Activated CD4-positive, alpha-beta T cell treated with anti-CD3 and anti-CD28 coated beads, Interleukin-2, Interleukin-6, amounts not matched to agents 100 ng/mL and 50 ng/mL, durations not matched to agents 16 hours and 8 hours (primary cell): ENCODE measurements at places on chromosomes 2 and 18.

DNA sequence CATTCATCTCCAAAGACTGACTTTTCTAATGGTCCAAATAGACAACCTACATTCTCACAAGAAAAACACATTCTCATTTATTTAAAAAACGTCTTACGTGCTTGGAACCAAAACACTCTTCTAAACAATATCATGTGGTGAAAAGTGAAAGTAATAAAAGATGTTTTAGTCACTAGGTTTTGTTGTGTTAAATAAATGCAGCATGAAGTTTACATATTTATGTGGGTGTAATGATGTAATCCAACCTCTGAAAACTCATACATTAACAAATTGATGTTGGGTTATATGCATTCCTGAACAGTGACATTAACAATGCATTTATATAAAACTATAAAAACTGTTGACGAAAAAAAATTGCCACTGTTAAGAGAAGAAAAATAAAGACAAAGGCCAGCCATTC lies 55.1 kb upstream of the ACVR2A start:
- DNase-seq: no peak

DNA sequence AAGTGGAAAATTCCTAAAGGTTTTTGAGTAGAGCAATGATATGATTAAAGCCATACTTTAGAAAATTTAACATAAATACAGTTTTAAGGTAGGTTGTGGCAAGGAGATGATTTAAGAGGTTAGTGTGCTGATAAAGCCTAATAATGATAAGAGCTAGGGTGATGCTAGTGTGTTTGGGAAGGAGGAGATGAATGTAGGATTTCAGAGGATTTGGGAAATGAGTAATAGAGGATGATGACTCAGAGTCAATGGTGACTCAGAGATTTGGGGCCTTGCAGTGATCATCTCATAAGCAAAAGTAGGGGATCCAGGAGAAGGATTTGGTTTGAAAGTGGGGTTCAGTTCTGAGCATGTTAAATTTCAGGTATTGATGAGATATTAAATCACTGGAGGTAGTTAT lies 23.3 kb downstream of the STAMBP start:
- peak; percentile 59 for DNase-seq

GRCh38 chr2:26644188-26644835 lies 3.1 kb upstream of the CIB4 start:
- no peak for DNase-seq

GRCh38 chr2:3666613-3666975 lies 8.6 kb downstream of the ALLC start:
- no peak for DNase-seq

DNA sequence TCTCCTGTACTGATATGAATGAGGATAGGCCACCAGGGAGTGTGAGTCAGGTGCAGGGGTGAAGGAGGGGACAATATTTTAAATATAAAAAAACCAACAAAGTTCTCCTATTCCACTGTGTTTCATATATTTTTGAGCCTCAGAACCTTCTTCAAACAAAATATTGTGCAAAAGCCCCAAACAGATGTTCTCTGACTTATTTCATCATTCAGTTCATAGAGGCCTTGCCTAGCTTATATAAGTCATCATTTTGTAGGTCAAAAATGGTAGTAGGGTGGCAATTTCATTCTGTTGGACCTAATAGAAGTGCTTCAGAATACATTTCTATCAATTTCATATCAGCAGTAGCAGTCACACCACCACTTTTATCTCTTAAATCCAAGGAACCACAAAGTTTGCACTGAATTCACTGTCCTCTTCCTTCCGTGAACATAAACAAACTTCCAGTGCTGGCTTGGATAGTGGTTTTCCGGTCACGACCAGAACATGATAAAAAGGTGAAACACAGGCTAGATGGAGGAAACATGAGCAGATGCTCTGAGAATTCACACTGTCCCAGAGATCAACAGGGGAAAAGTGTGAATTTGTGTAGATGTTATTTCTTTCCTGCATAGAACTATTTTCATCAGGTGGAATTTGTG lies 99.1 kb downstream of the EN1 start:
- no peak for DNase-seq

- no peak for DNase-seq
Observed at GRCh38 chr2:232518844-232519243, 1.3 kb upstream of the PRSS56 start.

DNA sequence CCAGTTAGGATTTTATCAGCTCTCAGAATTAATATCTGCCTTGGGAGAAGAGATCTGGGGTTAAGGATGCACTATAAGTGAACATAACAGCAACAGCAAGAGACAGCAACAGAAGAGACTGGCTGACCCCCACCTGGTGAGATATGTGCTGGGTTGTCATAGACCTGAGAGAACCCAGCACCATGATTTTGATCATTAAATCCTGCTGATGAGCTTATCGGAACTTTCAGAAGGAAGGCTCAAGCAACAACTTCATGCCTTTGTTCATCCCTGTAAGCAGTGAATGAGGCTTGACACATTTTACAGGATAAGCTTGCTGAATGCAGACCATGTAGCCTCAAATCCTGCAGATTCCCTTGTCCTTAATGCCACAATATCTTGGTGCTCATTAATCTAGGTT lies 100.0 kb downstream of the POLE4 start:
- DNase-seq: no peak

DNA sequence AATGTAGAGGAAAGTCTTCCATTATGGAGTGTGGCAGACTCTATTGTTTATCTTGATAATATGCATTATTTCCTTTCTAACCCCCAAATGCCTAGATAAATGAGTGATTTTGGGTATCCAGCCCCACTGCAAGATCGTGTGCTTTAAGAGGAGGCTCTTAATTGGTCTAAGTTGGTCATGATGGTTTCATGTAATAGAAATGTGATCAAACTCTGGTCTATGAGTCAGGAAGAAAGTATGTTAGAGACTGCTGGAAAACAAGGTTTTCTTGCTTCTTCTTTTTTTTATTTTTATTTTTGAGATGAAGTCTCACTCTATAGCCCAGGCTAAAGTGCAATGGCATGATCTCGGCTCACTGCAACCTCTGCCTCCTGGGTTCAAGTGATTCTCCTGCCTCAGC lies 344.5 kb upstream of the TNP1 start:
- no peak for DNase-seq

DNA sequence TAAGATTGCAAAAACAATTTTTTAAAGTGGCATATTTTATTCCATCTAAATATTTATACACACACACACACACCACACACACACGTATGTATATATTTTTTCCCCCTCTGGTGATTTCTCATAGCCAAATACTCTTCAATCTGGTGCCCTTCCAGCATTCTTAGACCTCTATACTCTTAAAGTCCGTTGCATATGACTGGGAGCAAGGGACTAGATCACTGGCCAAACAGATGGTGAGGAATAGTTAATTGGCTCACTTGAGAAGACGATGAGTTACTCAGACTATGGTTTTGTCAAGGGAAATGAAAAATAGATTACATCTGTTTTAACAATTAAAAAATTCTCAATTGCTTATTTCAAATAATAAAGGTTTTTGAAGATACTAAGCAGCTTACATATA lies 512.5 kb upstream of the LRRTM4 start:
- no peak for DNase-seq
